ENCODE measurements at places on chromosomes 16 and 17. TPM values are rescaled to one million over a fixed set of nuclear protein-coding genes. Genes with fewer than 3 reads are reported as not detected.

Gene C17orf78
- not detected for total RNA-seq

- no peak for DNase-seq
These were observed 10.9 kb downstream of the COG4 start for GRCh38 chr16:70512456-70512855.

- DNase-seq = no peak
These were observed 34.7 kb upstream of the POLR3E start for GRCh38 chr16:22262460-22262859.

DNA sequence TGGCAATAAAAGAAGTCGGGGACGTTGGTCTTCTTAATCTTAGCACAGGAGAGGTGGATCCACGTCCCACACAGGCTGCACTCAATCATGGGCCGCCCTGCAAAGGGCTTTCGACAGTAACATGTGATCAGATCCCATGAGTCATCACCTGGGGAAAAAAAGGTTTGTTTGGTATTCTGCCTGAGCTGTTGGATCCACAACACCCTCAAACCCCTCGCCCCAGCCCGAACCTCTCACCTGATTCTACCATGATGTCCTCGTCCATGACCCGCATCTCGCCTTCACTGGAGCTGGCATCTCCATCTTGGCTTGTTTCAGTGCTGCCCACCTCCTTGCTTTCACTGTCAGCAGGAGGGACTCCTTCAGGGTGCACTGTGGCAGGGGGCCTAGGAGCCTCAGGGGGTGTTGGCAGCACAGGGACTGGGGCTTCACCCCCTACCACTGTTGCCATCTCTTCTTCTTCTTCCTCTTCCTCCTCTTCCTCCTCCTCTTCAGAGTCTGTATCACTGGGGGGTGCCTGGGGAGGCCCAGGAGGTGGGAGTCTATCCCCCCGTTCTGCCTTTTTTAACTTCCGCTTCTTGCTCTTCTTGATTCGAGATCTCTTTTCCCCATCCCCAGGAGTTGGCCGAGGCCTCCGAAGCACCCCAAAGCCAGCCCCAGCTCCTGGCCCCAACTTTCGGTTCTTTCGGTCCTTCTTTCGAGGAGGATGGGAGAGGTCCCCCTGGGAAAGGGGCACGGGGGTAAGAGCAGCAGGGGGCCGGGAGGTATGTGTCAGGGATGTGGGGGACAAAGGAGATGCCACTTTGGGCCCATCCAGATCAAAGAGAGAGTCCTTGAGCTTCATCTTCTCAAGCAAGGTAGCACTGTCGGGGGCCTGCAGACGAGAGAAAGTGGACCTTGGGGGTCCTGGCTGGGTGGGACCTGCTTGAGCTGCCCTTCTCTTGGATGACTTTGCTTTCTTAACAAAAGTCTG, 1.7 kb upstream of the DVL2 start:
- no peak for DNase-seq

DNA sequence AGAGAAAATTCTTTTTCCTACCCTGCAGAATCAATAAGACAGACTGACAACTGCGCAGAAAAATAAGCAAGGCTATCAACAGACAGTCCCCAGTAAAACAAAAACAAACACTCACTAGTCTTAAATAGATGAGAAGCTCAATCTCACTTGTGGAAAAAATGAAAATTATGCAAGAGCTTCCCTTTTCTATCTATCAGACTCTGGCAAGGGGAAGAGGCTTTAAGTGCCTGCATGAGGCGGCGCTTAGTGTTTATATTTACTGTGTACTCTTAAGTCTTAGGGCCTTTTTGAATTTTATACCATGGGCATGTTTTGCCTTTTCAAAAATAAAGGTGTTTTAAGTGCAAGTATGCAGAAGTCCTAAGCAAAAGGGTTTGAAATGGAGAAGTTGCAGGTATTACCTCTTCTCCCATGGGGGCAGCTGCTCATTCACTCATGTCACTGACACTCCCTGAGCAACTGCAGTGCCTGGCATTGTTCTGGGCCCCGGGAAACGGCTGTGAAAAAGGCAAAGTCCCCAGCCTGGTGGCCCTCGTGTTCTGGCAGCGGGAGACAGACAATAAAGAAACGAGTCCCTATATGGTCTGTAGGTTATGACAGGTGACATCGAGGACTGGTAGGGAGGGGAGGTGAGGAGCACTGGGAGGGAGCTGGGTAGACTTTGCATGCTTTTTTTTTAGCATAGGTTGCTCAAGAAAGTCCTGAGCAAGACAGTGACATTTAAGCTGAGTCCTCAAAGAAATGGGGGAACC, 35.2 kb downstream of the HSBP1 start:
- no peak for DNase-seq

GRCh38 chr16:88799569-88800276, 3.9 kb upstream of the CDT1 start:
- DNase-seq = no peak

Gene ZACN
- not detected for total RNA-seq

Gene RDM1
- total RNA-seq = 1.2 TPM

- DNase-seq = no peak
These were observed 415.1 kb upstream of the DYNLRB2 start for GRCh38 chr16:80125677-80126076.

- DNase-seq = no peak
These were observed 652.5 kb downstream of the HS3ST4 start for GRCh38 chr16:26344240-26344776.

- no peak for DNase-seq
These were observed 46.2 kb downstream of the HSD17B2 start for GRCh38 chr16:82081264-82081663.

GRCh38 chr16:8905795-8906591, 23.8 kb downstream of the LITAFD start:
- DNase-seq = no peak

DNA sequence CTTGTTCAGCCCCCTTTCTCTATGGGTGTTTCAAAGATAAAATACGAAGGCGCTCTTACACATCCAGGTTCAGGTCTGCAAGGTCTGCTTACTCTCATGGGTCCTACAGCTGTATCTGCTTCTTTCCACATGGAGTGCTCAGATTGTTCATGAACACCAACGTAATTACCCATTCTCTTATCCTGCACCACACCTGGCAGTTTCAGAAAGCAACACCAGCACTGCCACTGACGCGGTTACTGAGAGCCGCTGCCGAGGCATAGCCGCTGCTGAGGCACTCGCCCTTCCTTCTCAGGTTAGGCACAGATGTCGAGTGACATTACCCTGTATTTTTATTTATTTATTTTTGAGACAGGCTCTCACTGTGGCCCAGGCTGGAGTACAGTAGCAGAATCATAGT, 147.1 kb downstream of the RPTOR start:
- no peak for DNase-seq

Gene BCL6B
- total RNA-seq = 12.5 TPM

- DNase-seq = no peak
These were observed 8.9 kb downstream of the CBX4 start for GRCh38 chr17:79830303-79830702.

Gene OXLD1
- total RNA-seq = 7.5 TPM

Gene FNDC8
- total RNA-seq = not detected

GRCh38 chr16:17339764-17340541, 130.8 kb downstream of the XYLT1 start:
- DNase-seq = no peak

GRCh38 chr16:1291576-1291974, 17.9 kb upstream of the UBE2I start:
- DNase-seq = no peak

DNA sequence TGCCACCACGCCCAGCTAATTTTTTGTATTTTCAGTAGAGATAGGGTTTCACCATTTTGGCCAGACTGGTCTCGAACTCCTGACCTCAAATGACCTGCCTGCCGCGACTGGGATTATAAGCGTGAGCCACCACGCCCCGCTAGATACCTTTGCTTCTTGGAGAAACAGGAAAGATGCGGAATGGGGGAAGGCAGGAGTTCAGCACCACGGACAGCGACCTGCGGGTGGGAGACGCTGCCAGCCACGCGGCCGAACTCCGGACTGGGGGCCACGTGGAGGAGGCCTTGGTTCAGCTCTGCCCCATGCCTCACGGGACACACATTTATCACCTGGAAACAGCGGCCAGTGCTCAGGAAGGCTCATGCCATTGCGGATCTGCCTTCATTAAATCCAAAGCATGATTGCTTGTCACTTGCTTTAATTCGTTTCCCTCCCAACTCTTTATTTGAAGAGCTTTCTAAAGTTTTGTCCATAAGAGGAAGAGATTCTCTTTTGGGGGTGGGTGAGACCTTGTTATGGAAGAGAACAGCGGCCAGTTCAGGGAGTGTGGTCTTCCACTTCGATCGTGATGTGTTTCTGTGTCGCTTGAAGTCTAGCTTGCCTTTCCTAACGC, 219.9 kb downstream of the ENGASE start:
- DNase-seq = no peak

DNA sequence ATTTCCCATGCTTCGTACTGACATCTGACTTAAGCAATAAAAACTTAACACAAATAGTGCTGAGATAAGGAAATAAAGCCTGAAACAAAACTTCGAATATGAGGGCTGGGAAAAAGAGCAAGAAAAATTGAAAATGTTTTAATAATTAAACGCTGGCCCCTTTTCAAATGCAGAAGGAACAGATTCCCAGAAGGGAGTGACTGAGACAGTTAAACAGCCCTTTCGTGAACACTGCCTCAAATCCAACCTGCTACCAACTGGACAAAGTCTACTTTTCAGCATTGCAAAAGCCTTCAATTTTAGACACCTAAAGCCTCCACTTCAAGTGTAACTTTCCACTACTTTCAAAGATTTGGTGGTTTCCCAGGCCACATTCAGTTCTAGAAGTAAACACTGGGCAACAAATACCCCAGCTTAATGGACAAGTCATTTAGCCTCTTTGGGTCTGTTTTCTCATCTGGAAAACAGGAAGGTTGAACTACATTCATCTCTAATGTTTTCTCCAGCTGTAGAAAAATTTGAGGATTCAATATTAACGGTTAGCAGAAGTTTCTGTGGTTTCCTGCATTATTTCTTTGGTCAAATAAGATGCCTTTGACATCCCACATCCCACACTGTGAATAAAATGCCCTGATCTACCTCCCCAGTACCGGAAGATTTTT, 11.8 kb downstream of the RFFL start:
- DNase-seq = no peak

- DNase-seq = no peak
These were observed 7.4 kb downstream of the ACD start for GRCh38 chr16:67652578-67653127.

DNA sequence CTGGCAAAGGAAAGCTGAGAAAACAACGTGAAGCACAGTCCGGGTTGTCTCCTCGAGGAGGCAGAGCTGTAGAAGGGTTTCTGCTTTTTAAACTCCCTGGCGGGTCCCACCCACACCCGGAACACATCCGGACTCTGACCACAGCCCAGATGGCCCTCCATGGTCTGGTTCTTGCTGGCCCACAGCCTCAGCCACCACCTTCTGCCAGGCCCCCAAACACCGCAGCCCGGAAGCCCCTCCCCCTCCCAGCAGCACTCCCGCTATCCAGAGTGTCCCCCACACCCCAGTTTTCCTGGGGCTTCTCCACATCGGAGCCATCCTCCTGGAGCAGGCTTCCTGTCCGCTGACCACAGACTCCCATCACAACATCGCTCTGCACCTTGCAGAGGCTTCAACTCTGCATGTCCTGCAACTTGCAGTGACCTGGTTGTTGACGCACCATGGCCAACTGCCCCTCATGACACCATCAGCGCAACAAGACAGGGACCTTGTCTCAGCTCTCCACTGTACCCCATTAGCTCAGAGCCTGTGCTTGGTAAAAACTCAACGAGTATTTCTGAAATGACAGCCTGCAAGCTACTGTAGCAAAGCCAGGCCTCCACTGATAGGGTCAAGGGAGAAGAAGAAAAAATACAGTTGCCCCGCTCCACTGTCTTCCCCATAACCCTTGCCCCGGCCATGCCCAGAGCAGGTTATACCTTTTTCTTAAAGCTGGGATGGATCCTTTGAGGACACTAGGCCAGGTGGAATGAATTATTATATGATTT, 129.8 kb downstream of the C16orf78 start:
- no peak for DNase-seq

GRCh38 chr16:57100445-57100844, 8.1 kb downstream of the CPNE2 start:
- DNase-seq = no peak

GRCh38 chr16:84243732-84244131, 3.9 kb upstream of the KCNG4 start:
- DNase-seq = no peak

DNA sequence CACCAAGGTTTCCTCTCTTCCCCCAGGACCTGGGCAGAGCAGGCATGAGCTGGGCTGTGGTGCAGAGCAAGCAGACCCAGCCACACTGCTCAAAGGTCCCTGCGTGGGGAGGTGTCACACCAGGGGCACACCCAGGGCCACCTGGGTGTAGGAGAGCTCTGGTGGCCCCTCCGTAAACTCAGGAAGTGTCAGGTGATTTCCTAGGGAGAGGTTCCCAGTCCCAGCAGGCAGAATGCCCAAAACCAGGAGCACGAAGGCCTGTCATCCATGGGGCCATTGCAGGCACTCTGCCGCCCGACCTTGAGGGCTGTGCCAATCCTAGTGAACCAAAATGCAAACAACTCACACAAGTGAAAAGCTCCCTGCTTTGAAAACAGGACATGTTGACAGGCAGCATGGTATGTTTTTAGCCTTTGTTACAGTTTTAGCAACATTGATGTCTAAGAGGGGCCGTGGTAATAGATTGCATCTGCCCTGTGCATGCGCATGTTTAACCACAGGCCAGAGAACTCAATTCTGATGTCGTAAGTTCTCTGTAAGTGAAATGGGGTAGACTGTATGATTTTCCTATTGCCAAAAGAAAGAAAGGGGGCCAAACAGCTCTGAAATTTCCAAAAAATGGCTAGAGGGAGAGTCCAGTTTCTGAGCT, 21.3 kb downstream of the CIBAR2 start:
- DNase-seq = no peak

DNA sequence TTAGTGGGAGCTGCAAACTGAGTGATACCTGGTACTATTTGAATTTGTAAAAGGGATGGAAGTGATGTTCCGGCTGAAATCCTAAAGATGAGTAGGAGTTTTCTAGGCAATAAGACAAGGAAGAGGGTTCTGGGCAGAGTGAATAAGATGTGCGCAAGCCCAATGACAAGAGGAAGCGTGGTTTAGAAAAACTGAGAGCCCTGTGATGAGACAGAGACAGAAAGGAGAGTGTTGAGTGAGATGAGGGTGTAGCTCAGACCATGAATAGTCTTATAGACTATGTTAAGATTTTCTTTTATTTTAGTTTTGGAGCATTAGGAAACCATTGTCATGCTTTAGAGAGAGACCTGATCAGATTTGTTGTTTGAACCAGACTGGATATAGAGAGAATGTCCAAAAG, 50.2 kb downstream of the COX10 start:
- no peak for DNase-seq

Gene SLC2A4
- 11.6 TPM for total RNA-seq

Gene KCNJ16
- 0.11 TPM for total RNA-seq

Gene XYLT1
- 13.4 TPM for total RNA-seq

DNA sequence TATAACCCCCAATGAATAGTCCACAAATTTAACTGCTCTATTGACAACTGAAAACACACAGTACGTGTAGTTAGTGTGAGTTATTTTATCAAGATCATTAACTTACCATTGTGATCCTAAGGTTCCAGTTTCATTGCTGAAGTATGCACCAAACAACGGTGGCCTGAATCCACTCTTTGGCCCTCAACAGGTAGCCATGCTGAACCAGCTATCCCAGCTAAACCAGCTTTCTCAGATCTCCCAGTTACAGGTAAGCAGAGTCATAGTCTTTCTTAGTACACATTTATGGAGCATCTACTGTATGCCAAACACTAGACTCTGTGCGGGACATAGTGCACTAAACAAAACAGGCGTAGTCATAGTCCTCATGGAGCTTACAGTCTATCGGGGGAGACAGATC, 40.3 kb upstream of the SLC5A11 start:
- no peak for DNase-seq
